ENCODE measurements at places on chromosomes 2 and 18.

GRCh38 chr2:26645762-26646161 lies 4.6 kb upstream of the CIB4 start:
- no peak for DNase-seq

DNA sequence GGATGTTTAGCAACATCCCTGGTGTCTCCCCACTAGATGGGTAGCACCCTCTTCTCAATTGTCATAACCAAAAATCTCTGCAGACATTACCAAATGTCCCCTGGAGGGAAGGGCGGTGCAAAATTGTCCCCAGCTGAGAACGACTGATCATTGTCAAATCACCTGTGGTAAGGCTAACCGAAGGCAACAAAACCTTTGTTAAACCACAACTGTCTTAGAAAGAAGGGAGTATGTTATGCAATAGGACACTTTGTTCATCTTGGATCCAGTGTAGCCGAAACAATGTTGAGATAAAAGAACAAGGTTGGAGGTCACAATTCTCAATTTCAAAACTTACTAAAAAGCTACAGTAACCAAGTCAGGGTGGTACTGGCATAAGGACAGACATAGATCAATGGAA lies 50.3 kb upstream of the ST3GAL5 start:
- no peak for DNase-seq

DNA sequence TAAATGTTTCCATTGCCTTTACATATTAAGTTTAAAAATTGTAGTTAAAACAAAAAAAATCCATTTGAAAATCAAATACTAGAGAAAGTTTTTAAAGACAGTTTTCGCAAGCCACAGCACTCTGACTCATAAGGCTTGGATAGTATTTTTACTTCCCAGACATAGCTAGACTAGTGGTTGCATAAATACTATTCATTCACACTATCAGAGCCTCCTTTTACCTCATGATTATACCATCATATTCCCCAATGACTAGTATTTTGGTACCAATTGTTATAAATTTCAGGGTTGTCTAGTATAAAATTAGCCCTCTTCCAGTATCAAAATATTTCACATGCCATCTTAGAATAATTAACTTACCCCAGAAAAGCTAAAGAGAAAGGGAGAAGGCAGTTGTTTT lies 393.5 kb downstream of the ERBB4 start:
- no peak for DNase-seq

- DNase-seq: no peak
These were observed 74.0 kb downstream of the FRZB start for GRCh38 chr2:182792441-182792840.

GRCh38 chr2:26759845-26760244 lies 4.2 kb upstream of the SLC35F6 start:
- no peak for DNase-seq

DNA sequence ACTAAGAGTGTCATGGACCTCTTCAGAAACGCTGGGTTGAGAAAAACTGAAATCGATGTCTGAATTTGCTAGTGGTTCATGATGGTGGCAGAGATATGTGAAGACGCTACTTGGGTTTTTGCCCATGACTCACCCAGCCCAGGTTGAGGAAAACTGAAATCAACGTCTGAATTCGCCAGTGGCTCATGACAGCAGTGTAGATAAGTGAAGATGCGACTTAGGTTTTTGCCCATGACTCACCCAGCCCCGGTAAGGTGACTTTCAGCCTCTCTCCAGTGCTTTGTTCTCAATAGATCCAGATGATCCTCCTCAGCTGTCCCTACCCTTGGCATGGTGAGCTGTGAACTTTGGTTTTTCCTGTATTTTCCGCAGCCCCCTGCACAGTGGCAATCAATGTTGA lies 105.3 kb upstream of the SIX3 start:
- DNase-seq: no peak

GRCh38 chr2:59366288-59366687 lies 1125.2 kb upstream of the FANCL start:
- no peak for DNase-seq

DNA sequence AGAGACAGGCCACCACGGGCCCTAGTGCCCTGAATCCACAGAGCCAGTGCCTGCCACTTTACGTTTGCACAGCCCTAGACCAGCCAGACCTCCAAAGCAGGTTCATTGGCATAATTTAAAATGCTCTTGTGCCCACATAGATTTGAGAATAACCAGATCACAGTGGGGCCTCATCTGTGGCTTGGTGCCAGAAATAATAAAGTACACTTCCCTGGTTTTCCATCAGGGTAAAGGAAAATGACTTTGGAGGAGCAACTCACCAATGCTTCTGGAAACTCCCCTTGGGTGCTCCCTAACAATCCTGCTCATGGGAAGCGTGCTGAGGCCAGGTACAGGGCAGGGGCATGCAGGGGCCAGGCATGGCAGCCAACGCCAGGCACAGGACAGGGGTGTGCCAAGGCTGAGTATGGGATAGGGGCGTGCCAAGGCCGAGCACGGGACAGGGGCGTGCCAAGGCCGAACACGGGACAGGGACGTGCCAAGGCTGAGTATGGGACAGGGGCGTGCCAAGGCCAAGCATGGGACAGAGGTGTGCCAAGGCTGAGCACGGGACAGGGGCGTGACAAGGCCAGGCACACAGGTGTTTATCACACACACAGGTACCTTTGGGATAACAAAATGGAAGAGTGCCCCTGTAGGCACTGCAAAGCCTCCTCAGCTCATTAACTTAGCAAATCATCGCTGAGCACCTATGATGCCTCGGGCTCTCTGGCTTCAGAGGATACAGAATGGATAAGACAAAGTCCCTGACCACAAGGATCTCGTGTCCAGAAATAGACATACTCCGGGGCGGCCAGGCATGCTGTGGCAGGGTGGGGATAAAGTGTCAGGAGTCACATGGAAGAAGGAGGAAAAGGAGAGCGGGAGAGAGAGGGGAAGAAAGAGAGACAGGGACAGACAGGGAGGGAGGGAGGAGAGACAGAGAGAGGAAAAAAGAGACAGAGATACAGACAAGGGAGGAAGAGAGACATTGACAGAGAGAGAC lies 334.7 kb downstream of the EIPR1 start:
- DNase-seq: no peak
